SW 1271 (cell line): ENCODE measurements at places on chromosomes 16 and 17.

GRCh38 chr16:69522732-69523404 is 42.9 kb upstream of the NFAT5 start:
- DNase-seq = peak; percentile 14

GRCh38 chr17:48770954-48771353 is 42.4 kb upstream of the HOXB13 start:
- DNase-seq = no peak

DNA sequence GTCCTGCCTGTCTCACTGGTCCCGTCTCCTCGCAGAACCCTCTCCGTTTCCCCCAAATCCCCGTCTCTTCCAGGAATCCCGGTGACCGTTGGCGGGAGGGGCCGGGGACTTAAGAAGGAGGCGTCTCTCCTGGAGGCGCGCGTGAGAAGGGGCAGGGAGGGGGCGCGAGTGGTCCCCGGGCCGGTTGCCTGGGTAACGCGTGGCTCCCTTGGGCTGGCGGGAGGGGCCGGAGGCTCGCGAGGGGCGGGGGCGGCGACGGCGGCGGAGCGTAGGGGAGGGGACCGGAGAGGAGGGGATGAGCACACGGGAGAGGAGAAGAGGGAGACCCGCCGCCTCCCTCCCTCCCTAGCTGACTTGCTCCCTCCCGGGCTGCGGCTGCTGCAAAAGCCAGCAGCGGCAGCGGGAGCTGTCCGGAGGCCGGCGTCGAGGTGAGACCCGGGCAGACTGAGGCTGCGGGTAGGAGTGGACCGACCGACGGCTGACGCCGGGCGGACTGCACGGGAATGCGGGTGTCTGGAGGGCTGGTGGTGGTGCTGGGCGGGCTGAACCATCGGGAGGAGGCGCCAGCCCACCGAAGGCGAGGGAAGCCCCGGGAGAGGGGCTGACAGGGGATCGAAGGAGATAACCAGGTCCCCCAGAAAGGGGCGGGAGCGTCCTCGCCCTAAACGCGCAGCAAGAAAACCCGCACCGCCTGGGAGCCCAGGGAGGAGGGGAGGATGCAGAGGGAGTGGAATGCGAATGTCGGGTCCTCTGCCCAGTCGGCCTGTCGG is at the start of gene PRRT2:
Gene PRRT2 (plus strand): TSS at position 298 of the 770 bp plus-strand sequence. CDS start 862 bp downstream, outside the sequence.
- DNase-seq = no peak

- no peak for DNase-seq
These were observed 1.5 kb upstream of the SLC38A8 start for GRCh38 chr16:84044118-84044488.

DNA sequence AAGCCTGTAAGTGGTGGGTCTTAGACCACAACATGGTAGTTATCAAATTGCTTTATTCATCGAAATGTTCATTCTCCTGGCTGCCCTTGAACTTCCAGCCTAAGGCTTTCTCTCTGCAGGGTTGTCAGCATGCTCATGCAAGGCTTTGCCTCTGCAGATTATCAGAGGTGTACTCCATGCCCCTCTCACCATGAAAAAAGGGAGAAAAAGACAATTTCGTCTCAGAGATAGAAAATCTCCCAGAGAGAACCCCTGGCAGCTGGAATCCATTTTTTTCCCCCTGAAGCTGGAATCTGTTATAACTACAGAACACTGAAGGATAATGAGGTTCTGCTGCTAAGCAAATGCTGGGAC is 33.9 kb upstream of the METTL9 start:
- no peak for DNase-seq

- peak; percentile 81 for DNase-seq
These were observed 696.8 kb upstream of the SOX9 start for GRCh38 chr17:71423871-71424546.

GRCh38 chr17:45643591-45643990 is 140.5 kb upstream of the CRHR1 start:
- DNase-seq = no peak

DNA sequence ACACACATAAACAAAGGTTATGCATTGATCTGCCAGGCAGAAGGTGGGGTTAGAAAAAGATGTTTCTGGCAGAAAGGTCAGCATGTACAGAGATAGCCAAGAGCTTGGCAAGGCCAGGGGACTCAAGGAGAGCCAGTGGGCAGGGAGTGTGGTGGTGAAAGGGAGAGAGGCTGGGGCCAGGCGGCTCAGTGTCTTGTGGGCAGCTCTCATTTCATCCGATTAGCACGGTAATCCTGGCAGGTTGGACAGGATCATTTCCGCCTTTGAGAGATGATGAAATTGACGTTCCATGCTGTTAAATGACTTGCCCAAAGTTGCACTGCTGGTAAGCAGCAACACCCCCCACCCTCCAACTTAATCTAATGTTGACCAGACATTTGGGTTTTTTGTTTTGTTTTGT is 3.6 kb downstream of the CHD9 start:
- no peak for DNase-seq

GRCh38 chr16:27270349-27270748 is 1.8 kb upstream of the NSMCE1 start:
- DNase-seq = no peak

GRCh38 chr16:31452631-31453106 is 6.6 kb upstream of the ARMC5 start:
- DNase-seq = no peak

GRCh38 chr16:56520251-56520577 is 390 bp upstream of the BBS2 start:
- DNase-seq = no peak

GRCh38 chr17:80796430-80796861 is 195.2 kb upstream of the CHMP6 start:
- no peak for DNase-seq

DNA sequence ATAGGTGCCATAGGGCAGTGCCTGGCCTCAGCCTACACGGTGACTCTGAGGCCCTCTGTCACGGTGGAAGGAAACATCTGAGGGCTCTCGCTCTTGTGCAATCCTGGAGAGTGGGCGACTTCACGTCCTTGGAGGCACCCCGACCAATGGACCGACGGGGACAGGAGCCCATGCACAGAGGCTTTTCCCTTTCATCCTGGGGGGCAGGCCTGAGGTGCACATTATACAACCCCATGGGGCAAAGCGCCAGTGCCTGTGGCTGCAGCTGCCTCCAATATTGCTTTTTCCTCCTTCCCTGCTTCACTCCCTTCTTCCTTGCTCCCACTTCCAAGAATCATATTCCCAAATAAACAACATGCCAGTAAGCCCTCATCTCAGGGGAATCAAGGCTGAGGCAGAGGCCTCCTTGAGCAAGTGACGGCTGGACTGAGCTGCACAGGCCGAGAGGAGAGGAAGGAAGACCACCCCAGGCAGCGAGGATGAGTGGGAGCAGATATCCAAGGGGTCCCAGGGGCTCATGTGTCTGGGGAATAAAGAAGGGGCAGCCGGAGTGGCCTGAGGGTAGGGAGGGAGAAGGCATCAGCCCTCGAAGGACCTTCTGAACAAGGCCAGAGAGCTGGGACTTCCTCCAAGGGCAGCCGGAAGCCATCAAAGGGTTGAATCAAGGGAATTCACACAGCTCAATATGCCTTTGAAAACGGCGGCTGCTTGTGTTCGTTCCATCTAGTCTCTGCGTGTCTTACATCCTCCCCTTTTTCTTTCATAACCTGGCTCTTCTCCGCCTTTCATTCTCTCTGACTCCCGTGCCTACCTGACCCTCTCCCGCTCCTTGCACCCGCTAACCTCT is 42.6 kb upstream of the RPL38 start:
- no peak for DNase-seq

GRCh38 chr16:259814-260253 is 15.9 kb downstream of the RGS11 start:
- no peak for DNase-seq

- DNase-seq = no peak
These were observed 19.4 kb downstream of the CFDP1 start for GRCh38 chr16:75413951-75414350.

- DNase-seq = no peak
These were observed 401.3 kb downstream of the WWOX start for GRCh38 chr16:78500659-78501270.

- DNase-seq = no peak
These were observed 324.2 kb downstream of the PMP22 start for GRCh38 chr17:14940938-14941265.

DNA sequence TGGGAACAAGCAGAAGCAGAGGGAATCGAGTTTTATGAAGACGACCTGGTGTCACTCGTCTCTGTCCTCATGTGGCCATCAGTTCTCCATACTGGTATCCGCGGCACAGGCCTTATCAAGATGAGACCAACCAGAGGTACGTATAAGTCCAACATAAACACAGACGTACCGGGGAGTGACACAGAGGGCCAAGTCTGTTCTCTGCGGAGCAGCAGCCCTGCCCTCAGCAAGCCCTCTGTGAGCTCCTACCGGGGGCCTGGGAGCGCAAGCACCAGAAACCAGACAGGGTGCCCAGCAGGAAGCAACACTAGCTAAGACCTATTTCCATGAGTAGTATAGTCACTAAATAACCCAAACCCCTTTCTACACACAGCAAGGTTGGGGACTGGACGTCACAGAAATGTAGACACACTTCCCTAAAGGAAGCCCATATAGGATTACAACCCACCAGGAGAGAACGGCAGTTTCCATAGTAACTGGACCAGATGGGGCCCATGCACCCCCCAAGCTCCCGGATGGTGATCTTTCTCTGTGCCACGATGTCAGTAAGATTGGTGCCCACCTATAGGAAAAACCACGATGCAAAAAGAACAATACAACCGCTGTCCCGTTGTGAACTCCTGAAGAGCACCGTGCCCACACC is 911 bp downstream of the ARL16 start:
- no peak for DNase-seq

GRCh38 chr17:78089576-78090281 is 38.8 kb downstream of the TMC6 start:
- DNase-seq = no peak

DNA sequence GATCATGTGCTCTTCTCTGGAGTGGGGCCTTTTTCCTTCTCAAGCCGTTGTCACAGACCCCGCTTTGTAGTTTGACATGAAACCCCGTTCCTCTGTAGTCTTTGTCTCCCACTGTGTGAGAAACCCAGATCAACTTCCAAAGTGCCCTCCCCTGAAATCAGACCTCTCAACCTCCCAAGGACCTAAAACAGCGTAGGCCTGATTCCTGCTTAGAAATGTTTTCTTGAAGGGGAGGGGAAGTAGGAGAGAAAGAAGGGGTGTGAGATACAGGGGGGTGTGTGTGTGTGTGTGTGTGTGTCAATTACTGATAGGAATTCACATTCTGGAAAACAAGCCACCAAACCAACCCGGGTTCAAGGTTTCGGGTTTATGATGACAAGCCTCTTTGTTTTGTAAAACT is 1.4 kb downstream of the UBE2O start:
- no peak for DNase-seq

DNA sequence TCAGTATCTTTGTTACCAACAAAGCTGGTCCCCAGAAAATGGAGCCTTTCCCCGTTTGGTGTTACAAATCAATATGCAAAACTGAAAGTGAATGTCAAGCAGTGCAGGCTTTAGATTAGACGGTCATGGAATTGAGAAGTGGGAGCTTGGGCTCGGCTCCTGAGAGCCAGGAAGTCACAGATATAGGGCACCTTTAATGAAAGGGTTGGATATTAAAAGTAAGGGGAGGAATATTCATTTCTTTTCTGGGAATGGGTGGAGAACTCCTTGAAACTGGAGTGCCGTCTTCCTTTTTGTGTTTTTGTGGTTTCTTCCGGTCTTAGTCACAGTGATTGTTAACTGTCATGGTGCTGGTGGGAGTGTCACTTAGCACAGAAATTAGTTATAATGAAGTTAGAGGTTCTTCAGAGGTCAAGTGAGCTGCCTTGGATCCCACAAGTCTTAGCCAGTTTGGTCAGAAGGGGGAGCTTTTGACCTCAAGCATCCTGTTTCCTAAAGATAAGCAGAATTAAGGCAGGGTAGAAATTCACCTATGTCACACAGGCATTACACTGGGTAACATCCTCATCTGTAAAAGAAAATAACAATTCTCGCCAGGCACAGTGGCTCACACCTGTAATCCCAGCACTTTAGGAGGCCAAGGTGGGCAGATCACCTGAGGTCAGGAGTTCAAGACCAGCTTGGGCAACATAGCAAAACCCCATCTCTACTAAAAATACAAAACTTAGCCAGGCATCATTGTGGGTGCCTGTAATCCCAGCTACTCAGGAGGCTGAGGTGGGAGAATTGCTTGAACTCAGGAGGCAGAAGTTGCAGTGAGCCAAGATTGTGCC is 9.6 kb upstream of the EIF1 start:
- DNase-seq = no peak

DNA sequence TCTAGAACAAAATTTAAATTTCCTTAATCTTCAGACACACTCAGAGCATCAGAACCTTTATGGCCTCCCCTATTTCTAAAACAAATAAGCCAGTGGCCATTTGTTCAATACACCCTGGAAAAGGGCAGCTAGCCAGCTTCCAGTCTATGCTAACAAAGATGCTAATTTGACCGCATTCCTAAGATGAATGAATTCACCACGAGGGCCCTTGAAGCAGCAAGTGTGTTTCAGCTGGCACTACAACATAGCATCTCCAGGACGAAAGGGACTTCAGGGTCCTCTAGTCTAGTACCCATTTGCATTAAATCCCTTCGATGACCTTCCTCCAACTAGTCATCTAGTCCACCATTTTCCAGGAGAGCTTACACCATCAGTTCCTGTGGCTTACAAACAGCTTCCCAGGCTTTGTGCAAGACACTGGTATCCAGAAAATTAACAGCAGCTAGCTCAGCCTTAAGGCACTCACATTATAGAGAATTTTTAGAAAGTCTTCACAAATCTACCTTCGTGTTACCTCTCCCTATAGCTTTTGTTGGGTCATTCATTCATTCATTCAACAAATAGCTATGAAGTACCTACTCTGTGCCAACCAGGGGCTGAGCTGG is 10.9 kb downstream of the KRT37 start:
- no peak for DNase-seq

DNA sequence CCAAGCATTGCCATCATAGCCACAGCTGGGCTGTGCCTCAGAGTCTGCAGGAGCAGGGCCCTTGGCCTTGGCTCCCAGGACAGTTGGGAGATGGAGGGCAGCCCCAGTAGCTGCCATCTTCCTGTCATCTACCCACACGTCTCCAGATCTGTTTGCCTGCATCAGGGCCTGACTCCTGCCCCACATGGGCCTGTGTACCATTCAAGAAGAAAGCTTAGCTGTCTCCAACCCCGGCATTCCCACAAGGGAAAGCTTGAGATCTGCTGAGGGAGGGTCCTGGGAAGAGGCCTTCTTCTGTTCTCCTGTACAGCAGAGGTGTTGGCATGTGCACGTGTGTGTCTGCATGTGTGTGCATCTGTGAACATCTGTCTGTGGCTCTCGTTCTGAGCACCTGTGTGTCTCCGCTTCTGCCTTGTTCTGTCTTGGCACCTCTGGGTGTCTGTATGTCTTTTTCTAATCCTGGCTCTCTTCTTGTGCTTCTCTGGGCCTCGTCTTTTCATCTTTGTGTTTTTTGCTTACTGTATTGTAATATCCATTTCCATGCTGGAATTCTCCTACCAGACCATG is 122.2 kb downstream of the MRM1 start:
- no peak for DNase-seq

DNA sequence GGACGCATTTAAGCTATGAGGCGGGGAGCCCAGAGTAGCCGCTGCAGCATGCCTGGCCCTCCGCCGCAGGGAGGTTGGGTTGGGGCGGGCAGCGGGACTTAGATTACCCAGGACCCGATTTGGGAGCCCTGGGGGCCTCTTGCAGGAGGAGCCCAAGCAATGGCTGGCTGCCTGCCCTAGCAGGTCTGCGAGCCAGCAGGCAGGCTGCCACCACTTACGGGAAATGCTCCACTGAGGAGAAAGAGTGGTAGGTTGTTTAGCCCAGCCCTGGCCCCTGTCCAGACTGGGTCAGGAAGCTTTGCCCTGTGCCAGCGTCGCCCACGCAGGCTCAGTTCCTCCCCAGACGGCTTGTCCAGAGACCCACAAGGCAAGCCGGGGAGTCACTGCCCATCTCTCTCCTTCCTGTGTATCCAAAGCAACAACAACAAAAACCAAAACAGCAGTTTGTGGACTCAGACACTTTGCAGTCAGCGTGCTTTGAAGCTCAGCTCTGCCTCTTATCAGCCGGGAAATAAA is 10.3 kb upstream of the TVP23A start:
- DNase-seq = no peak
